ENCODE measurements at places on chromosomes 1 and 21. TPM values are rescaled to one million over a fixed set of nuclear protein-coding genes. Genes with fewer than 3 reads are reported as not detected.

The RAP1GAP gene
- 0.26 TPM for total RNA-seq

The S100A7 gene
- not detected for total RNA-seq

The NHLH2 gene
- not detected for total RNA-seq

The COL6A2 gene
- total RNA-seq, result 735 TPM

The AMY1B gene
- total RNA-seq, result not detected

The PTPN22 gene
- 3.7 TPM for total RNA-seq

The SYNJ1 gene
- total RNA-seq, result 16.7 TPM

The TNFRSF1B gene
- 95.6 TPM for total RNA-seq

The INPP5B gene
- total RNA-seq, result 28.8 TPM

The ZRANB2 gene
- total RNA-seq, result 61.9 TPM

The KLHDC8A gene
- total RNA-seq, result not detected

The CHI3L2 gene
- total RNA-seq, result 12.4 TPM

All from mesenteric fat pad (tissue), 1 donor.